ENCODE measurements at places on chromosomes 6 and 20.

GRCh38 chr6:122008101-122008999 is 391.1 kb upstream of the HSF2 start:
- DNase-seq = no peak

- no peak for DNase-seq
These were observed 146.2 kb downstream of the KHDC1L start for GRCh38 chr6:73078908-73079610.

- no peak for DNase-seq
These were observed 507 bp upstream of the RIPPLY2 start for GRCh38 chr6:83852528-83853177.

GRCh38 chr20:57849121-57849520 is 139.3 kb upstream of the PMEPA1 start:
- no peak for DNase-seq

DNA sequence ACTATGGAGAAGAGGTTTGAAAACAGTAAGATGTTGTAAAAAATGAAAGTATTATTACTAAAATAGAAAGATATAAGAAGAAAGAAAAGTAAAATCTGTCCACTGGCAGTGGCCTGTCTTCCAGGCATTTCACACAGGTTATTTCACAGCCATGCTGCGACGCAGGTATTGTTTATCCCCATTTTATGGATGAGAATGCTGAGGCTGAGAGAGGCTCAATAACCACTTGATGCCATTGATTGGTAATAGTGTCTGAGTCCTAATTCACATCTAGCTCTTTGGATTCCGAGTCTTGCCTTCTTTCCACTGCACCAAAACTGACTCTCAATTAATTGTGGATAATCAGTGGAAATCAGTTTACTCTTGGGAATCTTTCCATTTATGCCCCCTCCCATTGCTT is 37.2 kb upstream of the IL20RA start:
- DNase-seq = no peak

- DNase-seq = no peak
These were observed 21.8 kb downstream of the PRKN start for GRCh38 chr6:162705736-162706135.

DNA sequence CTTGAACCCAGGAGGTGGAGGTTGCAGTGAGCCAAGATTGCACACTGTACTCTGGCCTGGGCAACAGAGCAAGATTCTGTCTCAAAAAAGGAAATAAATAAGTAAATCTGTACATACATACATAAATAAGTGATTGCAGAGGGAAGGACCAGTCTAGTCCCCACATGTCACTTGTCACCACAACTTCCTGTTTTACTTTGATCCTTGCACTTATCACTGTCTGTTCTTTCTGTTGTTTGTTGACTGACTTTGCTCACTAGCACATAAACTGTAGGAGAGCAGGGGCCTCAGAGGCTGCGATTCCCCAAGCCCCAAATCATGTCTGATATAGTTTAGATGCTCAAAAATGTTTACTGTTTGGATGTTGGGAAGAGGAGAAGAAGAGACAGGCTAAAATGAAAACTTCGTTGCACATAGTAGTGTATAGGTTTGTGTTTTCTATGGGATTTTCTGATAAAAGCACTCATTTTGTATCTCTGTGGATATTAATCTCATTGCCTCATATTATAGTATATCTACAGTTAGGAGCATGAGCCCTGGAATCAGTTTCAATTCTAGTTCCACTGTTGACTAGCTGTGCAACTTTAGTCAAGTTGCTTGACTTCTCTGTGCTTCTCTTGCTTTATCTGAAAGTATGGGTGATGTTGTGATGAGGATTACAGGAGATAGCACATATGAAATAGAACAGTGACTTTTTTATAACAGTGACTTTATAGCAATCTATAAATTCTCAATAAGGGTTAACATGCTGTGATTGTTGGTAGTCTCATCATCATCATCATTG is 165.0 kb downstream of the TBC1D7 start:
- DNase-seq = no peak

DNA sequence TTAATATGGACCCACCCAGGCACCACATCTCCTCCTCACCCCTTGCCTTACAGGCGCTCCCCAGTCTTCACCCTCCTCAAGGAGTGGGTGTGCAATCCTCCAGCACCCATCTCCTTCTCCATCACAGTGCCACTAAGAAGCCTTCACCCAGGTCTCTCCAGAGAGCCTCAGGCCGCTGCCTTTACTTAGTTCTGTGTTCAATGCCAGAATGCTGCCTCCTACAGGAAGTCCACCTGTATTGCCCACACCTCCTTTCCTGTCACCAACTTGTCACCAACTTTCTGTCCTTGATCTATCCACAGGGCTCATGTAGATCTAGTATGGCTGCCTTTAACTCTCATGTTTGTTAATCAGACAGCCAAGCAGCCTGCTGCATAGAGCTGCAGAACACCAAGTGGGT is 586 bp upstream of the LST1 start:
- no peak for DNase-seq

DNA sequence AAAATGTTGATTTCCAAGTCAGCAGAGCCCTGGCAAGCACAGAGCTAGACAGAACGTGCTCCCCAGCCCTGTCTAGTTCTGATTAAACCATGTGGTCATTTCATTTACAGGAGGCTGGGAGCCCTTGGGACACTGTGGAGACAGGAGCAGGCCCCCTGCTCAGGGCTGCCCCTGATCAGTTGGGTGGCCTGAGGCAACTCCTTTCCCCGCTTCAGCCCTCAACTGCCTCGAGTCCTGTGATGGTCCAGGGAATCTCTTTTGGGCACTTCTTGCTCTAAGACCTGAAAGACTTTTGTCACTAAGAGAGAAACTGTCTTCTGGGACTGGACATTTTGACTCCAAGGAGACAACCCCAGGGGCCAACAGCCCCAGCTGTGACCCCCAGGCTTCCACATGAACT is 13.5 kb downstream of the DYNLRB1 start:
- no peak for DNase-seq

DNA sequence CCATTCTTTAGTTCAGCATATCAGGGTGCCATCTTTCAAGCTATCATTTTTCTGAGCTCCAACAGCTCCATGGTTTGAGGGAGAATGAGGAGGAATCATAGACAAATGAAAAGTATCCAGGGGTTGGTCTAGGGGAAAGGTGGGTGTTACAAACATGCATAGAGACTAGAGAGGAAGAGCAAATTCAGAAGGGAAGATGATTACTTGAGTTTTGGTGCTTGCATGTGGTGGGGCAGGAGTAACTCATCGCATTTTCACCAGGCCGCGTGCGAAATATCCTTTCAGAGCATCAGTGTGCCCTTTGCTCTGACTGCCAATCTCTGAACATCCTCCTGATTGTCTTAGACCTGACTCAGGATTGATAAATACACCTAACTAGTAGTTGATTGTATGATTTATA is 7.7 kb upstream of the BICRAL start:
- DNase-seq = no peak

GRCh38 chr6:111242452-111242851 is 155.1 kb downstream of the SLC16A10 start:
- no peak for DNase-seq

GRCh38 chr6:83057705-83058321 is 7.8 kb downstream of the UBE3D start:
- no peak for DNase-seq

GRCh38 chr20:57658447-57658832 is 38.2 kb upstream of the ZBP1 start:
- peak; percentile 39 for DNase-seq
